Amniotic stem cell (primary cell): ENCODE measurements at places on chromosomes 7 and 10.

DNA sequence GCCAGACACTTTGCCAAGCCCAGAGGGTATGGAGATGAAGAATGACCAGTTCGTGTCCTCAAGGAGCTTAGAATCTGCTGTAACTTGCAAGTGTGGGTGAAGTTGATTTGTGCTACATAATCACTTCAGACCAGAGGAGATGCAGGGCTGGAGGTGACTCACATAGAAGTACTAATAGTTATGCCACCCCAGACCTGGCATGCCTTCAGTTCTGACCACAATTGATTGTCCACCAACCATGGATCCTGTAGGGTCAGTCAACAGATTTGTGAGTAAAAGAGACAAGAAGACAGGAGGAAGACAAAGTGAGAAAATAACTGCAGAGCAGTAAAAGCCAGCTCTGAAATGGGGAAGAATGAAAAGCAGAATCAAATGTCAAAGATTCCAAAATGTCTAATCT, 51.2 kb upstream of the BMPER start:
- no peak for DNase-seq

DNA sequence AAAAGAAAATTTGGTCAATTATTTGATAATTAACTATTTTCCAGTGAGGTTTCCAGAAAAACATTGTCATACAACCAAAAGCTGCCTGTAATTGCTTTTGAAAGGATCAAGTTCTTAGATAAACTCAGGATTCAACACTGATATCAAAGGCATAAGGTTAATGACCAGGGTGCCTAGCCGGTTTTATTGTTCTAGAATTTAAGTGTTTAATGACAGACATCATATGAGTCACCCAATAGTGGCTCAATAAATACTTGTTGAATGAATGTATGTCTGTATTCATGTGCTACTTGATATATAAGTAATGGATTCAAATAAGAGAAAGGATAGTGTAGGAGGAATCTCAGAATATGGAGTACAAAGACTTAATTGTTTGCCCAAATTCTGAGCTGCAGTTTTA, 196.1 kb upstream of the LRGUK start:
- DNase-seq: no peak

DNA sequence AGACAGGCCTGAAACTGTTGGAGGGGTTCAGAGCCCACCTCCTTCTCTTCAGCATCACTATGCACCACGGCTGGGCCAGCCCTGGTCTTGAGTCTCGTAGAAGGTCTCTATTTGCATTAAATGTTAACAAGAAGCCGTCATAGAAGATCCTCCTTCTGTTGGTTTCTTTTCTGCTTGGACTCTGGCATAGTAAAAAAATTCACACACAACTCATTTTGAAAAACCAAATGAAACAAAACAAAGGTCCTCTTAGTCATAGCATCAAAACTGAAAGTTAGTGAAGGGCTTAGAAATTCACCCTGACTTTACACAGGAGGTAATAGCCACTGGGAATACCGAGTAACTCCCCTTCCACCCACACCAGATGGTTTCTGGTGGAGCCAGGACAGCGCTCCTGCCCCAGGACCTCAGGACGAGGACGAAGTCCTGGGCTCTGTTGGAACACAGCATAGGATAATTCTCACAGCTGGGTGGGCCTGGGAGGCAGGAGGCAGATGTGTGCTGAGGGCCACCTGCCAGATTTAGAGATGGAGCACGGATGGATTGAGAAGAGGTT, 248.4 kb upstream of the KLF6 start:
- DNase-seq: no peak

GRCh38 chr10:73494877-73495225, 973 bp downstream of the PPP3CB start:
- DNase-seq: no peak

GRCh38 chr7:33399528-33400213, 270.3 kb downstream of the BBS9 start:
- DNase-seq: no peak

DNA sequence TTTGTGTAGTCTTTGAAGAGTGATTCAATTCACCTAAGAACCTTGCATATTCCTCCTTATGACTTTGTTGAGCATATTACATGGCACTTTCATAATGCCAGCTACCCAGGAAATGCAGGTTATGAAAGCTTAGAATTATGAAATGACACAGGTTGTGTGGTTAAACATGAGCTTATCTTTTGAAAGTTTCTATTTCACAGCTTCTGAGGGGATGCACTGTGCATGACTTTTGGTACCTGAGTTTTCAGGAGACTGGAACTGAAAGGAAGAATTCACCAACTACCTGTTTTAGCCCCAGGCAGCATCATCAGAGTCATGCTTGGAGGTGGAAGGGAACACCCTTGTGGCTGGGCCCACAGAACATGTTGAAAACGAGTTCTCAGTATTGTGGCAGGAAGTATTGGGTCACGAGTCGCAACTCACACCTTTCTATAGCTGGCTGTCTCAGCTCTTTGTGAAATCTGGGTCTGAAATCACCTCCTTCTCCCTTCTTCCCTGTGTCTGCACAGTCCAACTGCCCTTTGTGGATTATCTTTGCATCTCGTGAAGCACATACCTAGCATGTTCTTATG, 228.2 kb downstream of the PTEN start:
- no peak for DNase-seq

GRCh38 chr7:139813689-139814088, 15.4 kb upstream of the TBXAS1 start:
- DNase-seq: no peak

DNA sequence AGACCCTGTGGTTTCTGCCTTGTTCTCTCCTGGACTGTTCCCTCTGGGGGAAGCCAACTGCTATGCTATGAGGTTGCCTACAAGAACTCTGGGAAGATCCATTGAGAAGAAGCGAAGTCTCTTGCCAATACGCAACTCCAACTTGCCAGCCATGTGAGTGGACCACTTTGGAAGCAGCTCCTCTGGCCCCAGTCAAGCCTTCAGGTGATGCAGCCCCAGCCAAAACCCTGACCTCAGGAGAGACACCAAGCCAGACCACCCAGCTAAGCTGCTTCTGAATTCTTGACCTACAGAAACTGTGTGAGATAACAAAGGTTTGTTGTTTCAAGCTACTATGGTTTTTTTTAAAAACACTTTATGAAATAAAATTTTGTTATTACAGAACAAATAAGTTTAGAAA, 20.2 kb upstream of the MYL7 start:
- no peak for DNase-seq

DNA sequence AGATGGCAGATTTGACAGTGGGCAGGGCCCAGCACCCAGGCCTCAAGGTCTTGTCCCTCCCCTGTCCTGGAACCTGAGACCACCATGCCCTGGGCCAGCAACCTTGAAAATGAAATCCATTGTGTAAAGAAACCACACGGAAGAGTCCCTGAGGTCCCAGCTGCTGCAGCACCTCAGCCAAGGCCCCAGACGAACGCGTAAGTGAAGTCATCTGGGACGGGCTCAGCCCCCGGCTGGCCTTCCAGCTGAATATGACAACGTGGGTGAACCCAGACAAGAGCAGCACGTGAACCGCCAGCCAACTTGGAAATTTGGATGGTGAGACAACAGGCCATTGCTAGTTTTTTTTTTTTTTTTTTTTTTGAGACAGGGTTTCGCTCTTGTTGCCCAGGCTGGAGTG, 70.3 kb downstream of the CYTH3 start:
- DNase-seq: no peak

DNA sequence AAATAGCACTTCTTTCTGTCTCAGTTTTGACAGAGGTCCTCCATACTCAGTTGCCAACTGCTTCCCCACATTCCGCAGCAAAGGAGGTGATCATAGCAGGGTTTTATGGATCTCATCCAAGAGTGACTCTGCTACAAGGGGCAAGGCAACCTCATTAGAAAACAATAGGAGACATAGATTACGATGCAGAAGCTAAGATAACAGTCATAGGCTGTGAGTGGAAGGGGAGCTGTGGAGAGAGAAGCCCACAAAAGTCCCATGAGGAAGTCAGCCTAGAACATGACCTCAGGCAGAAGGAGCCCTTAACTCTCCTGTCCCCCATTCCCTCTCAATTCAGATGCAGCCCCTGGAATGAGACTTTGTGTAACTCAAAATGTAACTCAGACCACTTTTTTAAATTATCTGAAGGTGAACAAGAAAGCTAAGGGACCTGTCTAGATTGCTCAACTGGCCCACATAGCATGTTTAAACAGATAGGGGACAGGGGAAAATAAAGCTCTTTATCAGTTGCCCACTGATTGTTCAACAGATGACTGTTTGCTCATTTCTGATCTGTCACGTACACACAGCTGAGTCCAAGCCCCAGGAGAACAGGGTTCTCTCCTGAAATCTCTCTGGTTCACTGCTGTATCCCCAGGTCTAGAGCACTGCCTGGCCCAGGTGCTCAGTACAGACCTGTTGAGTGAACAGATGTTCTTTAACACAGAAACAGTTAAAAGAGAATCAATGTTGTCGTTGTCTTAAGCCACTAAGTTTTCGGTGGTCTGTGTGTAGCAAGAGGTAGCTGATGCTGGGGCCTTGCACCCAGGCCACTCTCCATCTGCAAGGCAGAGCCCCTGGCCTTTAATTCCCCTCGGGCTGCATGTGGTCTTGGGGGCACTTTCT, 1.5 kb upstream of the NCOA4 start:
- no peak for DNase-seq

DNA sequence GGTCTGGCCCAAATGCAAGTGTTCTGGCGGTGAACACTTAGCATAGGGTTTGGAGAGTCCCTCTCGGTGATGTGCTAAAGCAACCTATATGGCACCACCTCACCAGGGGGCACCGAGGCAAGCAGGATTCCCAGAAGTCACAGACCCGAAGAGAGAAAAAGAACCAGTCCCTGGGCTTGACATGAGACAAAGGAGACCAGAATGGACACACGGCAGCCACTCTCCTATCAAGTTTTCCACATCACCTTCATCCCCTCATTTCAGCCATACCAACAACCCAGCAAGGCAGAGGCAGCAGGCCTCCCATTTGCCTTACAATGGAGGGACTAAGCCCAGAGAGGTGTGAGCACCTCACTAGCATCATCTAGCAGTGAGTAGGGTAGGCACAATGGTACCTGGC, 19.7 kb downstream of the GPRIN2 start:
- DNase-seq: no peak

DNA sequence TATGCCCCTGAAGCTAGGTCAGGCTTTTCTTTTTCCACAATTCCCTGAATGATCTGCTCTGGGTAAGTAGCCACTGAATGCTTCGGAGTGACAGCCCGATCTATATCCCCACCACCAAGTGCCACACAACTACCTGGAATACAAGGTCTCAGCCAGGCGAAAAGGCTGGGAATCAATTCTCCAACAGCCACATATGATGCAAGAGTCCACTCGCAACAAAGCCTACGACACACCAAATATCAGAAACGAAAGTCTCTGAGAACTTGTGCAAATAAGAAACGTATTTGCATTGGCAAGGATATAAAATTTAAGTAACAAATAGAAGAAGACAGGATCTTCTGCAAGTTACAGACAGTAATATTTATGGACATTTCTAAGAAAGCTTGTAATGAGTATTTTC, 5.7 kb downstream of the HIPK2 start:
- no peak for DNase-seq

GRCh38 chr7:24328894-24329293, 44.9 kb downstream of the NPY start:
- no peak for DNase-seq

DNA sequence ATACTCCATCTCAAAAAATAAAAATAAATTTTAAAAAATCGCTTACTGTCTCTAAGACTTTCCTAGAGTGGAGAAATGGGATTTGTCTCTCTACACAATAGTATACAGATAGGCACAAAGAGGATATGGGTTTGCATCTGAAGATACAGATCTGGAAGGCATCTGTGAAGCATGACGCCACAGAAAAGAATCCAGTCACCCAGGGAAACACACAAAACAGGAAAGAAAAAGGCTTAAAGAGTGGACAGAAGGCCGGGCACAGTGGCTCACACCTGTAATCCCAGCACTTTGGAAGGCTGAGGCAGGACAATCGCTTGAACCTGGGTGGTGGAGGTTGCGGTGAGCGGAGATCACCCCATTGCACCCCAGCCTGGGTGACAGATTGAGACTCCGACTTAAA, 61.3 kb downstream of the SKIDA1 start:
- DNase-seq: no peak

DNA sequence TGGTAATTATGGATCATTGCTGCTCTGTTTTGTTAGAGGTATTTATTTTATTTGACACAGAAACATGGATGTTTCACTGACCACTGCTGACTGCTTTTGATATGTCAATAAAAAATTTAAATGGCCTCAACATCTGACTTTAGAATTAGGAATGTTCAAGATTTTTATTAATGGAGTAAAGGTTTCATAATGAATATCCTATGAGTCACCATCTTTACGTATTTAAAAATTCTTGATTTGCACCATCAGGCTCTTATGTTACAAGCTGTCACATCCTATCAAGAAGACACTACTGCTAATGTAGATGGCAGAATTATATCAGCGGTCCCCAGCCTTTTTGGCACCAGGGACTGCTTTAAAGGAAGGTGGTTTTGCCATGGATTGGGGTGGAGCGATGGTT, 578.7 kb upstream of the NRP1 start:
- DNase-seq: no peak

DNA sequence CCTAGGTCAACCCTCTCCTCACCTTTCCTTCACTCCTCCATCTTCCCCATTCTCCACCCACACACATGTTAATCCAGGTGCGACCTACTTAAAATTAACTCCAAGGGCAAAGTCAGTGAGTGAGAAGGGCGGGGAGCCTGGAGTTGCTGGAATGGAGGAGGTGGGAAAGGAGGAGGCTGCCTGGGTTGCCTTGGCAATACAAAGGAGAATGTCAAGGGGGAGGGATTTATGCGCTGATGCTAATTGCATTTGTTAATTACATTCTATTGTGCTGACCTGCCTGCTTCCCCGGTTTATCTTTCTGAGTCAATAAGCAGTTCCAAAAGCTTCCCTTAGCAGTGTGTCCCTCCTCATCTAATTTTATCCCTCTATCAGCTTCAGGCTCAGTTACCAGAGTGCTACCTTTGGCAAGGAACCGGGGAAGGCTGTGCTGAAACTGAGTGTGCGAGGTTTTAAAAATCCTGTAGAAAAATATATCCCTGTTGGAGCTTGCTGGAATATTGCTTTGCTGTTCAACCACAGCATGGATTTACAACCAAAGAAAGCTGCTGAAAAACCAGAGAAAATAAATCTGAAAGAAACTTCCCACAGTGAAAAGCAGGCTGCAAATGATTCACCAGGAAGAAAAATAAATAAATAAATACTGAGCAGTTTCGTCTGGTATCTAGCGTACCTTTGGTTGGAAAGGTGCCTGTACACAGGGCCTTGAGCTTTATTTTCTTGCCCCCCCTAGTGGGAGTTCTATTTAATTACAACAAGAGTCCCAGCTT, 113.2 kb upstream of the DGKB start:
- DNase-seq: peak; percentile 35

- no peak for DNase-seq
These were observed 140.1 kb downstream of the ZFAND4 start for GRCh38 chr10:45532480-45532879.

DNA sequence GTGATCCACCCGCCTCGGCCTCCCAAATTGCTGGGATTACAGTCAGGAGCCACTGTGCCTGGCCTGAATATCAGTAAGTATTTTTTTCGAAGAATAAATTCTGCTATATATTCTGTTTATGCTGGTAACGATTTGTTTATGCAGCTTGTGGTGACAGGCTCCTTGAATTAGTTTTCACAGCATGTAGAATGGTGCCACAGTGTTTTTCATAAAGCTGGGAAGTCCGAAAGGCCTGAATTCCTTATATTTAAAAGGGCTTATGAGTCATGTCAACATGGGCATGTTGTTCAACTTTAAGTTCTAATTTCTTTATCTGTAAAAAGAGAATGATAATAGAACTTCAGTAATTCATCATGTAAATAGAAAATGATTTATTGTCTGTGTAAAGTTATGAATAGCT, 42.2 kb upstream of the WASL start:
- no peak for DNase-seq

- no peak for DNase-seq
These were observed 287.4 kb downstream of the CACNA2D1 start for GRCh38 chr7:82156168-82156567.

- DNase-seq: no peak
These were observed 100.1 kb downstream of the LSMEM1 start for GRCh38 chr7:112580717-112581435.
